ENCODE measurements at places on chromosomes 12 and 14.

- no peak for DNase-seq
These were observed 316.2 kb downstream of the PAWR start for GRCh38 chr12:79374545-79374944.

- DNase-seq = no peak
These were observed 438.1 kb downstream of the IPO8 start for GRCh38 chr12:30257618-30258017.

DNA sequence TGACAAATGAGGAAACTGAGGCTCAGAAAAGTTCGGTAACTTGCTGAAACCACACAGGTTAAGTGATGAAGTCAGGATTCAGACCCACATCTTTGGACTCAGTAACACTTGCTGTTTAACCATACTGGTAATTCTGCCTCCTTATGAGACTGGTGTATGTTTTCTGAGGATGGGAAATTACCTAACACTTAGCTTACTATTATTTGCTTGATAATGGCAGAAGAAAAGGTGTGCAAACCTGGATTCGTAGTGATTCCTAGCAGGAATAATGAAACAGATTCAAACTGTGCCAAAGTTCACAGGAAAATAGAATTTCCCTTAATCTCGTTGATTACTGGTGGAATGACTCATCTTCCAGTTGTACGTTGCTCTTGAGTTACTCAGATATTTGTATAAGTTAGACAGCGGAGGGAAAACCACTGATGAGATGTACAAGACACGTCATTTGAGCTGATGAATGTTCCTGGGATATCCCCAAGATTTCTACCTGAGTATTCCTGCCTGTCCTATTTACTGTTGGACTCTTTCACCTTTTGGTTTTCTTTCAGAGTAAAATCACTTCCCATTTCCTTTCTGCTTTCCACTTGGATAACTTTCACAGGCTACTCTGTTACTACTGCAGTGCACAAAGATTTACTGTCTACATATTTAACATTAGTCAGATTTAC is 37.5 kb downstream of the PRORP start:
- no peak for DNase-seq

DNA sequence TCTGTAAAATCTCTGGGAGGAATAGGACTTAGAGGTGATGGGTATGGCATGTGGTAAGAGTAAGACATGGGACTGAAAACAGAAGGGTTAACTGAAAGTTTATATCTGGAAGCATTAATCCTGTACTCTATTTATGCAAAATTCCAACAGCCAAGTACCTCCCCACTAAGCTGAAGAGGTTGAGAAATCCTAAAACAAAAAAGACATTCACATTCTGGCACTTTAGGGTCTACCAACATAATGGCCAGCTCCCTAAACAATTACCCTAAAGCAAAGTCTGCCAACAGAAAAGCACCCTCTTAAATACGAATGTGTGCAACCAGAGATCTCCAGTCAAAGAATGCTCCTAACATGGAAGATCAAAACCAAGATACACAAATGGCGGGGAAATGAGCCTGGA is 87.4 kb downstream of the GTF2A1 start:
- DNase-seq = no peak

GRCh38 chr14:84013424-84013823 is 1516.5 kb upstream of the FLRT2 start:
- DNase-seq = no peak

DNA sequence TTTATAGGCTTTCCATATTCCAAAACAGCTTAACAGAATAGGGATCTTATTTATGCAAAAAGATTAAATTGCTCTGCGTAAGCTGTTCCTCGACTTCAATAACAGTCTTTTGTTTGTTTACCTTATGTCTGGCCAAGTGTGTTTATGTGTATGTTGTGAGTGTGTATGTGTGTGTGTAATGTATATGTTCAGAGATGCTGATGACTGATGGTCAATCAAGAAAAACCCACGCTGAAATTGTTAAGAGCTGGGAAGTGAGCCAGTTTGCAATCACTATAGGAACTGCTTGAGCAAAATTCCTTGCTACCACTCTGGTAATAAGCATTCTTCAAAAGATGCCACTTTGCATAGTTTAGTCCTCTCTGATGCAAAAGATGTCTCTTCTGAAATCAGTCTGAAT is 59.6 kb downstream of the PRKD1 start:
- no peak for DNase-seq

DNA sequence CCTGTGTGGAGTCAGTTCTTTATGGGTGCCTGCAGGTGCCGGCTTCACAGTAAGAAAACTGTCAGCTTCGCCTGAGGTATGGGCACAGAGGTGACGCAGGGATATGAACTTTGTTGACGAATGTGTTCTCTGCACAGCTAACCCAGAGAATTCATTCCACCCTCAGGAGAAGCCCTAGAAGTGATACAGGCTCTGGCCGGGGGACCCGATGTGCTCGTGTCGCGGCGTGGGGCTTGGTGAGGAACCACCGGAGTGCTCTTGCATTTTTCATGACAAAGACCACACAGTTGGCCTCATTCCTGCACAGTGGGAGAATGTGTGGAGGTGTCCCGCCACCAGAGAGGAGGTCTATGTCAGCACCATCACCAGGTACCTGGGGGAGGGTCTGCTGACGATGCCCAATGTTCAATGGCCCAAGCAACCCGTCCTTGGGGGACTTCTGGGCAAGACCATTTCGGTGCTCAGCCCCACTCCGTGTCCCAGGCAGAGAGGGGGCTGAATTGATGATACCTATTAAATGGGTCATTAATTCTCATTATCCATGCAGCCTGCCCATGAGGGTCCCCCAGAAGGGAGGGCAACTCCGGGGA is 147.5 kb upstream of the RTL1 start:
- no peak for DNase-seq

DNA sequence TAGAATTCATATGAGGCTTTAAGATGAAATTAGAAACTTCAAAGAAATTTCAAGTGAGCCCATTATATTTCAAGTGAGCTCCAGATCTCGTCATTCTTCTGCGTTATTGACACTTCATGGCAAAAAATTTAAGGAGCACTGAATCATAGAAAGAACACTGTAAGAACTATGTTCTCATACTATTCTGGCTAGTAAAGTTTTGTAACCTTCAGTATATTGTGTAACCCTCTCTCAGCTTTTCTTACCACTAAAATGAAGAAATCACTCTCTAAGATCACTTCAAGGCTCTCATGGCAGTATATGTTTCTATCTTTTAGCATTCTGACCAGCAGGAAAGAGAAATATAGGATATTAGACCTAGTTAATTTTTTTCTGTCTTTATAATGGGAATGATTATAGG is 6.3 kb downstream of the GPHN start:
- DNase-seq = no peak

GRCh38 chr14:53793790-53794505 is 162.7 kb downstream of the BMP4 start:
- no peak for DNase-seq

GRCh38 chr14:90061685-90062126 is at the start of gene KCNK13:
KCNK13 (plus strand) TSS chr14:90061994; CDS start chr14:90062206, 212 bp downstream.
- no peak for DNase-seq

DNA sequence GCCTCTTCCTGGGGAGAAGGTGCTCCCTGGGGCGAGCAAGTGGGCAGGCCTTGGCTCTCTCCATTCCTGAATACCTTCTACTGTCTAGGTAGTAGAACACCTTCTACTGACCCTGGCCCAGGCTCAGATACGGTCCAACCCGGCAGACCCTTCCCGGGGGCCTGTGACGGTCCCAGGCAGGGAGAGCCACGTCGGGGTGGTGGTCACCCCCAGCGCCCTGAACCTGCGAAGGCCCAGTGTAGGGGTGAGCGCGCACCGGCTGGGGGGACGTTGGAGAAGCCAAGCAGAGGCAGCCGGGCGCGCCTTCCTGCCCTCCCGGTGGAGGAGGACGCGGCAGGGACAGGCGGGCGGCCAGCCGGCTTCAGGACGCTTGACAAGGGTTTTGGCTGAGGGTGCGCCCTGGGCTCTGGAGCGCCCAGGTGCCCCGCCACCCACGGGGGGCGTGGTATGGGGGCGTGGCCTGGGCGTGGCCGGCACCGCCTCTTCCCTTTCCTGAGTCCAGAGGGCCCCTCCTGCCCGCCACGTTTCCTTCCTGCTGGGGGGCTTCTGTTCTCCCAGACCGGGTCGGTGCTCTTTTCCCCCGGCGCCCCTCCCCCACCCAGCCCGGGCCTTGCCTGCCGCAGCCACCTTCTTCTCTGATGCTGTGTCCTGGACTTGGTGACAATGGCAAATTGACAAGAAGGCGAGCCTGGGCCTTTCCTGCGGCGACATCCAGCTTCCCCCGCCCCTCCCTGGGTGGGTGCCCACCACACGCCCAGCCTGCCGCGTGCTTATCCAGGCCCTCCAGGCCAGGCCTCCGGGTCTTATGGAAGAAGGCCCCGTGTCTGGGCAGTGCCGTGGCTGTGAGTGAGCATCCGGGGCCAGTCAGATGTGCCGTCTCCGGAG is 24.5 kb upstream of the PPP1R13B start:
- DNase-seq = peak; percentile 67

Measured in stimulated activated CD8-positive, alpha-beta memory T cell treated with anti-CD3 and anti-CD28 coated beads, Interleukin-15, amount 100 ng/mL, for 24 hours (primary cell).